ENCODE measurements at places on chromosomes 7 and 10. TPM values are rescaled to one million over a fixed set of nuclear protein-coding genes. Genes with fewer than 3 reads are reported as not detected.

GRCh38 chr7:6130007-6130587 is 98.9 kb downstream of the ANKRD61 start:
- H3K36me3 ChIP-seq, result peaks cover 34% of the 10 kb centered on the region
- H3K4me1 ChIP-seq, result no peaks in the 10 kb centered on the region
- no peak overlapping the region for H3K27ac ChIP-seq
- H3K27me3 ChIP-seq, result no peaks in the 10 kb centered on the region

DNA sequence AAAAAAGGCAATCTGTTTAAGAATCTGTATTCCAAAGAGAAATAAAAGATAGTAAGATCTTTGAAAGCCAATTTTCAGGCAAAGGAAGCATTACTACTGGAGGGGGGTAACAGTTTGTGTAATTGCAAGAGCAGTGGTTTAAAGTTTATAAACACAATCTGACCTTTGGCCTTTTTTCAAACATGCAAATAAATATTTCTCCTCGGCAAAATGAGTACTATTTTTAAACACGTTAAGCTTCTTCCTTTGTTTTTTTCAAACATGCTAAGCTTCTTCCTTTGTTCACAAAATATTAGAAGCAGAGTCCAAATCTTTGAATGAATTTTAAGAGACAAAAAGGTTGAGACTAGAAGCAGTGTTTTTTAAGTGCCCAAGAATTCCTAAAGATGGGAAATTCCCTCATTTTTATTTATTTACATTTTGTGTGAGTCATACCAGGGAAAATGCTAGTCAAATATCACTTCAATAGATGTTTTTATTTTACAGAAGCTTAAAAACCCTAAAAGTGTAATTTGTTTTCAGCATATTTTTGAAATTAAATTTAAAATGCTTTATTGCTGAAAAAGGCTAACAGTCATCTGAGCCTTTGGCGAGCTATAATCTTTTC is 229.3 kb downstream of the GPR37 start:
- DNase-seq, result no peak
- no peaks in the 10 kb centered on the region for H3K36me3 ChIP-seq
- H3K27me3 ChIP-seq, result no peaks in the 10 kb centered on the region
- H3K27ac ChIP-seq, result no peak overlapping the region

GRCh38 chr10:35423505-35424306 is 87.4 kb downstream of the CCNY start:
- H3K36me3 ChIP-seq, result no peaks in the 10 kb centered on the region
- H3K4me1 ChIP-seq, result peaks cover 48% of the 10 kb centered on the region
- no peak for DNase-seq
- H3K27me3 ChIP-seq, result no peaks in the 10 kb centered on the region
- no peak overlapping the region for H3K4me3 ChIP-seq

GRCh38 chr7:128359939-128360338 is 1.6 kb downstream of the PRRT4 start:
- H3K27ac ChIP-seq, result peak overlapping the region; percentile 91
- no peak for DNase-seq
- H3K27me3 ChIP-seq, result no peaks in the 10 kb centered on the region
- H3K4me1 ChIP-seq, result peaks cover 32% of the 10 kb centered on the region

The PTPN12 gene
- total RNA-seq, result 63.3 TPM

The LDB3 gene
- 0.34 TPM for total RNA-seq

The VWA2 gene
- total RNA-seq, result not detected

DNA sequence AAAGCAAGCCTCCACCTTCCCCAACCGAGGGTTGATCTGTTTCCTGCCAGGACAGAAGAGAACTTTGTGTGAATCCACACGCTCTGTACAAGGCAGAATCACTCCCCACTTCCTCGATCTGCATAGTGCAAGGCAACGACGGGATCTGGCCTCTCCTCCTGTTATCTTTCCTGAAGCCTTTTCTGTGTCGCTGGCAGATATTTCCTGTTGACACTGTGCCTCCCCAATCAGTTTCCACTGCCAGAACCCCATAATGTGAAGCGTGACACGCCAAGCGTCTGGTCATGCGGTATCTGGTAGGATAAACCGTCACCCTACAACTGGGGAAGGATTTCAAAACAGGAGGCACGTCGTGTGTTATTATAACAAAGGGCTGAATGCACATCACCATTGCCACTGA is 57.2 kb downstream of the FAM171A1 start:
- no peaks in the 10 kb centered on the region for H3K27me3 ChIP-seq
- H3K4me3 ChIP-seq, result no peak overlapping the region
- no peaks in the 10 kb centered on the region for H3K4me1 ChIP-seq
- no peak for DNase-seq
- H3K27ac ChIP-seq, result no peak overlapping the region
- no peaks in the 10 kb centered on the region for H3K36me3 ChIP-seq

GRCh38 chr7:8387551-8388256 is 45.7 kb upstream of the NXPH1 start:
- H3K36me3 ChIP-seq, result no peaks in the 10 kb centered on the region
- H3K4me1 ChIP-seq, result no peaks in the 10 kb centered on the region
- H3K27me3 ChIP-seq, result peaks cover 34% of the 10 kb centered on the region
- no peak overlapping the region for H3K27ac ChIP-seq
- no peak for DNase-seq
- H3K4me3 ChIP-seq, result no peak overlapping the region

The ERVW-1 gene
- total RNA-seq, result not detected

DNA sequence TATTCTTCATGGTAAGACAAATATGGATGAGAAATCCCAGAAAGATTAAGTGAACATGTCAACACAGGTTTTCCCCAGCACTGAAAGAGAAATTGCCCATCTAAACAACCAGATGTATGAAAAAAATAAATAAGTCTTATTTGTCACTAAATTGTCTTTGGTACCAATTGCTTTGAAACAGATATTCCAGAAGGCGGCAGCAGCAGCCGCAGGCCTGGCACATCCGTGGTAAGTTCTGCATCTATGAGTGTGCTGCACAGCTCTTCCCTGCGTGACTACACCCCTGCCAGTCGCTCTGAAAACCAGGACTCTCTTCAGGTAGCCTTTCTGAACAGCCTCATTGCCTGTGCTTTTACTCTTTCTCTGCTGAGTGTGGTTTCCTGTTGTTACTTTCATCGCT is 49.7 kb upstream of the GATAD1 start:
- no peak for DNase-seq
- no peaks in the 10 kb centered on the region for H3K4me1 ChIP-seq
- H3K27me3 ChIP-seq, result no peaks in the 10 kb centered on the region
- no peak overlapping the region for H3K4me3 ChIP-seq
- H3K36me3 ChIP-seq, result peaks cover 11% of the 10 kb centered on the region

GRCh38 chr7:138937484-138937883 is 43.7 kb downstream of the KIAA1549 start:
- no peak overlapping the region for H3K27ac ChIP-seq
- DNase-seq, result no peak
- H3K4me3 ChIP-seq, result no peak overlapping the region
- peaks cover 10% of the 10 kb centered on the region for H3K4me1 ChIP-seq
- no peaks in the 10 kb centered on the region for H3K36me3 ChIP-seq
- no peaks in the 10 kb centered on the region for H3K27me3 ChIP-seq

- H3K27ac ChIP-seq, result no peak overlapping the region
- DNase-seq, result no peak
- no peaks in the 10 kb centered on the region for H3K27me3 ChIP-seq
- H3K4me3 ChIP-seq, result no peak overlapping the region
- peaks cover 9% of the 10 kb centered on the region for H3K4me1 ChIP-seq
- H3K36me3 ChIP-seq, result no peaks in the 10 kb centered on the region
These were observed 3.7 kb upstream of the PCOLCE start for GRCh38 chr7:100598425-100598824.

DNA sequence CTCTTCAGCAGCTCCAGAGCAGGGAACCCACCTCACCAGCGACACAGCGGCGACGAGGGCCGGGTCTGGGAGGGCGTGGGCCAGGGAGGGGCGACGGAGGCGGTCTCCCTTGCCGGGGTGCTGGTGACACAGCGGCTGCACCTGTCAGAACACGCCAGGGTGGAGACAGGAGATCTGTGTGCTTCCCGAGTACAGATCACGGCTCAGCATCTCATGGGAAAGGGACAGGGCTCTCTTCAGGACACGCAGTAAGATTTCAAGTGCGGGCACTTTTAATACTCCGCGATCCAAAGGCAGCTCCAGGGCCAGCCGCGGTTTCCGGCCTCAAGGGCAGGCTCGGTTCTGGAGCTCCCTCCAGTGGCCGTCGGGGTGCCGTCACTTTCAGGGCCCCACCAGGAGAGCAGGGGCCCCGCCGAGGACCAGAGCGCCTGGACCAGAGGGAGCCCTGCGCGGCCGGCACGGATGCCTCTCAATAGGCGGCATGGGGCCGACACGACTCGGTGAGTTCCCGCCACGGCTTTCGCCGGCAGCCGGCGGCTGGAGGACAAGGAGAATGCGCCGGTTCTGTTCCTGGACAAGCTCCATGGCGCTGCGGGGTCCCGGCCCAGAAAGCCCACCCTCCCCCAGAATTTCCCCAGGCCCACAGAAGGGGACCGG is 21.4 kb downstream of the GPR146 start:
- peaks cover 11% of the 10 kb centered on the region for H3K4me1 ChIP-seq
- DNase-seq, result peak; percentile 83
- H3K4me3 ChIP-seq, result no peak overlapping the region
- no peak overlapping the region for H3K27ac ChIP-seq
- H3K27me3 ChIP-seq, result no peaks in the 10 kb centered on the region

GRCh38 chr7:99397297-99397983 is 11.0 kb downstream of the PDAP1 start:
- no peak for DNase-seq
- H3K36me3 ChIP-seq, result peaks cover 58% of the 10 kb centered on the region
- H3K27ac ChIP-seq, result no peak overlapping the region
- peaks cover 4% of the 10 kb centered on the region for H3K4me1 ChIP-seq
- H3K4me3 ChIP-seq, result no peak overlapping the region

DNA sequence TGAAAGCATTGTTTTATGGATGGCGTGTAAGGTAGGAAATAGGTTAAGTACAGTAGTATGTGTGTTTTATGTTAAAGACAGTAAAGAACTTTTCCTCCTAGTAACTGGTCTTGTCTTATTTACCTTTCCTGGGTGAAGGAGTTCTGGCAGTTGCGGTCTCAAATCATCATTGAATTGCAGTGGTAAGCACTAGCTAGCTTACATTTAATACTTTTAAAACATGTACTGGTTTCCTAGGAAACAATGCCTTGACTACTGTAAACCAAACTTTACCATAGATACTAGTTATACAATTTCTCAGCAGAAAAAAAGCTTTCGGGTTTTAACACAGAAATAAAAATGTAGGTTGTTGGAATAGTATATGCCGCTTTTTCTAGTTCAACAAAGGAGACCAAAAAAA is 37.7 kb downstream of the PRKG1 start:
- H3K36me3 ChIP-seq, result no peaks in the 10 kb centered on the region
- H3K4me1 ChIP-seq, result no peaks in the 10 kb centered on the region
- no peaks in the 10 kb centered on the region for H3K27me3 ChIP-seq
- H3K27ac ChIP-seq, result no peak overlapping the region

DNA sequence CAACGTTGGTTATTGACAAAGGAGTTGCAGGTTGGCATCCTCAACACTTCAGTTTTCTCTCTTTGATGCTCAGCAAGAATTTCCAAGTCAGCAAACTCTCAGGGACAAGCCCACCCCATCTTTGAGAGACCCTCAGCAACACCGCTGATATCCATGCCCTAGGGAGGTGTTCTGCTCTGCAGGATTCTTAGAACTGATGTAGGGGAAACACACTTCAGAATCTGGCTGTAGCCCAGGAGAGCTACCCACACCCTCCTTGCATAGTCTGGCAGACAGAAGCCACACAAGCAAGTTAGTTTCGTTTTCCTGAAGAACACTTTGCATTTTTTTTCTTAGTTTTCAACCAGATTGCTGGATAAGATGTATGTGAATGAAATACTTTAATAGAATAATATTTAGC is 822 bp downstream of the SAMD9L start:
- no peaks in the 10 kb centered on the region for H3K4me1 ChIP-seq
- peak; percentile 26 for DNase-seq
- H3K27ac ChIP-seq, result no peak overlapping the region
- H3K36me3 ChIP-seq, result no peaks in the 10 kb centered on the region

DNA sequence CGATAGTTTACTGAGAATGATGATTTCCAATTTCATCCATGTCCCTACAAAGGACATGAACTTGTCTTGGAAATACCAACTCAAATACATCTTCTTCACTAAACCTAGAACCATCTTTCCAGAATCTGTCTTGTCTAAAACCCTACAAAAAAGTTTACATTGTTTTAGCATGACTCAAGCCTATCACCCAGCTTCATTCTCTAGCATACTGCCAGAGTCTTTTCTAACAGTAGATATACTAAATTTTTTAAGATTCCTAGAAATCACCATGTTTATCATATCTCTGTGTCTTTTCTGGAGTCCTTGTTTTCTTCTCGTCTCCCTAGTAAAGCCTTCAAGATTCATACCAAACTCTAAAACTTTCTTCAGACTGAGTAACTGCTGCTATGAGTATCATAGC is 129.7 kb downstream of the SEMA3E start:
- peaks cover 7% of the 10 kb centered on the region for H3K27me3 ChIP-seq
- H3K4me1 ChIP-seq, result no peaks in the 10 kb centered on the region
- no peaks in the 10 kb centered on the region for H3K36me3 ChIP-seq
- H3K27ac ChIP-seq, result no peak overlapping the region

DNA sequence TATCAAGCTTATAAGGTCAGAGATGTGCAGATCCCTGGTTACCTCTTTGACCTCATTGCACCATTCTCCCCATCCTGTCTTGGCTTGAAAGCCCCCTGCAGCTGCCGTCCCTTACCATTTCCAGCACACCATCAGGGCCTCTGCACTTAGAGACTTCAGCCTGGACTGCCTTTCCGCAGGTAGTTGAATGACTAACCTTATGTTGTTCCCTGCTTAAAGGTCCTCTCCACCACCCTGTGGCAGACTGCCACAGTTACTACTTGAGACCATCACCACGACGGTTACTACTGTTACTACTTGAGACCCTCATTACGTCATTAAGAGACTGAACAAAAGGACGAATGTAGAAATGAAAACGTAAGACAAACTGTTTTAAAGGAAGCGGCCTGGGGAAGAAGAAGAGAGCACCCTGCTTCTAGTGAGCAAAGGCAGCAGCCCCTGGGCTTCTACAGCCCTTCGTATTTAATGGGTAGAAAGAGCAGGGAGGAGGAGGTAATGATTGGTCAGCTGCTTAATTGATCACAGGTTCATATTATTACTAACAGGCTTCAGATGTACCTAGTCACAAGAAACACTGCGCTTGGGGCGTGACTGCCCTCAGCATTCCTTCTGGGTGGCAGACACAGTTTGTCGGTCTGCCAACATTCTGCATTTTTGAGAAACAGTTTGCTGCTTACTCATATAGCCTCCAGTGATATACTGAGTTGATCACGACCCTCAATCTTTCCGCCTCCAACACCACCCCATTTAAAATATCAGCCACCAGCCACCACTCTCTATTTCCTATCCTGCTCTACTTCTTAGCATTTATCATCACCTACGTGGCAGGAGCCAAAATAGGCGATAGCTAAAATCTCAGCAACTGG is 74.1 kb upstream of the PARD3 start:
- H3K4me3 ChIP-seq, result no peak overlapping the region
- no peak overlapping the region for H3K27ac ChIP-seq
- H3K36me3 ChIP-seq, result no peaks in the 10 kb centered on the region
- no peaks in the 10 kb centered on the region for H3K27me3 ChIP-seq
- no peaks in the 10 kb centered on the region for H3K4me1 ChIP-seq

The LLCFC1 gene
- not detected for total RNA-seq

- H3K4me1 ChIP-seq, result no peaks in the 10 kb centered on the region
- no peaks in the 10 kb centered on the region for H3K27me3 ChIP-seq
- no peak overlapping the region for H3K4me3 ChIP-seq
- no peak overlapping the region for H3K27ac ChIP-seq
These were observed 29.3 kb upstream of the SH3PXD2A start for GRCh38 chr10:103884681-103885139.
